Naive B cell (primary cell): ENCODE measurements at places on chromosomes 11 and 22.

DNA sequence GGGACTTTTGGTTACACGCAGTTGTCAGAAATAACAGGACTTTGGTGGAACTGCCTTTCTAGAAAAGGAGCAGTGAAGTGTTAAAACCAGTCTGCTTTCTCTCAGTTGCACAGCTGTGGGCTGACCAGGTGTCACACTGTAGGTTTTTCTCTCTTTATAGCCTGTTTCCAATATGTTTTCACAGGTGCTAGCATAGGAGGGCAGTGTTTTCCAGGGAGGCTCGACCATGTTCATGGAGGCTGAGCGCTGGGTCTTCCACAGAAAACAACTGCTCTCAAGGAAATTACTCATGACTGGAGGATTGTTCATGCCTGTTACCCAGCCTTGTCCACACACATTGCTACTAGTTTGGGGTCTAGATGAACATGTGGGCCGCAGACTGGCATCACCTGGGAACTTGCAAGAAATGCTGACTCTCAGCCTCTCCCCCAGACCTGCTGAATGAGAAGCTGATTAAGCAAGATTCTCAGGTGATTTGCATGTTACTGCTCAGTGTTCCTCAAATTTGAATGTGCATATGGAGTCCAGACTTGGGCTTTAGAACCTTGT, 157.7 kb downstream of the MAML2 start:
- DNase-seq, result peak; percentile 24

DNA sequence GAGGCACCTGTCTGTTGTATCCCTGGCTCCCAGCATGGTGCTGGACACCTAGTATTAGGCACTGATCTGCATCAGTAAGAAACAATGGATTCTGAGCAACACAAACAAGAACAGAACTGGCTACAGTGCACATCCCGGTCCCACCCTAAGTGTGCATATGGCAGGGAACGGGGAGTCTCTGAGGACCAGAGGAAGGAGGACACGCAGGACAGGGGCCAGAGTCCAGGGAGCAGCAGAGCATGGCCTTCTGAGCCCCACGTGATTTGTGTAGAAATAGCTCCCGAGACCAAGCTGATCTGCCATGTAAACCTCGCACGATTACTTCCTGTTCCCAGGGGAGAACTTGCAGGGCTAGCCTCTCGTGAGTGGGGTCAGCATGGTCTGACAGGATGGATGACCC, 12.7 kb upstream of the SNX32 start:
- no peak for DNase-seq

GRCh38 chr11:41201156-41201555, 258.3 kb downstream of the LRRC4C start:
- no peak for DNase-seq

DNA sequence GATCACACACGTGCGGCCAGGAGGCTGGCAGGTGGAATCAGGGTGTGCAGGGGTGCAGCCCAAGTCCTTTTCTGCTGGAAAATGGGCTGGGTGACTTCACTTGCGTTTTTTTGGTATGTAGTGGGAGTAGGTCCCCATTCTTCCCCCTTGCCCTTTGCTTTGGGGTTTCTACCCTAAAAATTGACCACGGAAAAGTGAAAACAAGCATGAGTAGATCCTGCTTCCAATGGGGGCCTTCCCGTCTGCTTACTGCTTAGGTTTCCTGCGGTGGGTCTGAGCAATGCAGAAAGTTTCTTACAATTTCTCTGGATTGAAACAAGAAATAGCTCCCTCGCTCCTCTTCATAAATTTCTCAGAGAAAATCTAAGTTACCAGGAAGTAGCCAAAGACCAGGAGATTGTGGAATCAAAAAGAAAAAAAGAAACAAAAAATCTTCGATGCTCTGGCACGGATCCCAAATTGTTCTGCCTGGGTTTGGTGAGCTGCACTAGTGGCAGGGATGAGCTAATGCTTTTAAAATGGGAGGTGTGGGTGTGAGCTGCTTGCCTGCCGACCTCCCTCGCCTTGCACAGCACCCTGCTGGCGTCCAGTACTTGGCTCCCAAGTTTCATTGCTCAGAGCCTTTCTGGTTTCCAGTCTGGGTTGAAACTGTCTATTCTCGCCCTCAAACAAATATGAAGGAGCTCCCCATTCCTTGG, 2.4 kb downstream of the TIMP3 start:
- DNase-seq, result no peak

DNA sequence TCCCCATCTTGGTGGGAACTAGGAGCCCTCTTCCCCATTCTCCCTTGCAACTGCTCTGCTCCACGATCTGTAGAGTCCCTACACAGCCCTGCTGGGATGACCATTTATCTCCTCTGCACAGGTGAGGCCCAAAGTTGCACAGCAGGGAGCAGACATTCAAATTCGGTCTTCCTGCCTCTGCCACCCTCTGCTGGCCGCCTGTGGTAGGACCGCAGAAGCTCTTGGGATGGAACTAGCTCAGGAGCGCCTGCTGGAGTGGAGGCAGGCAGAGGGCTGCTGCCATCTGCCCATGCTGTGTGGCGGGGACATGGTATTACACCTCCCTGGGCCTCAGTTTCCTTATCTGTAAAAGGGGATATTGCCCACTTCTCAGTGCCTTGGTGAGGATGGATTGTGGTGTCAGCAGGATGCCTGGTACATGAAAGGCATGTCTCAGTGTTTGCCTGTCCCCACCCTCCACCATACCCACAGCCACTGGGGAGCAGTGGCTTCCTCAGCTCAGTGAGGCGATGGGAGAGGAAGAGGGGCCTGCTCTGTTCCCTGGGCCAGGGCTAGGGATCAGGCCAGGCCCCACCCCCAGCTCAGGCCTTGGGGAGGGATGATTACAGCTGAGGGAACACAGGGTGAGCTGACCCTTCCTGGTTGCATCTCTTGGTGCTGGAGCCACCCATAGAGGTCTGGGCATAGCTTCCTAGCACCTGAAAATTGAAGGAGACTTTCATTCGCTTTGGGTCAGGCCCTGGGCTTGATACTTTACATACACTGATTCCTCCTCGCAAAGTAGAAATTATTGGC, 11.3 kb upstream of the OMP start:
- DNase-seq, result peak; percentile 63

GRCh38 chr22:47835726-47836125, 1073.3 kb downstream of the TBC1D22A start:
- DNase-seq, result no peak

DNA sequence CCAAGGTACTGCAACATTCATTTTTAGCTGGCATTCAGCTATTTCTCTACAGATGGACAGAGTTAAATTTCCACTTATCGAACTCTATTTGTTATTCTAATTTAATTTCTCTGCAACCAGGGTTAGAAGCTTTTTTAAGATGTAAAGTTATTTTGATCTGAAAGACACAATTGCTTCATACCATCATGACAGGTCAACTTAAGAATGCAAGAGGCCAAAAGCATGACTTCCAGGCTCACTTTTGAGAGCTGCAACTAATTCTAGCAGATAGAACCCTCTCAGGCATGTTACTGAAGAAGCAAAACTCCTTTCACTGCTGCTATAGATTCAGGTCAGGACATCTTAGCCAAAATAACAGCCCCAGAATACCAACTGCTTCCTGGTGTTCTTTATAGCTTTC, 86.5 kb upstream of the GALNT18 start:
- no peak for DNase-seq

DNA sequence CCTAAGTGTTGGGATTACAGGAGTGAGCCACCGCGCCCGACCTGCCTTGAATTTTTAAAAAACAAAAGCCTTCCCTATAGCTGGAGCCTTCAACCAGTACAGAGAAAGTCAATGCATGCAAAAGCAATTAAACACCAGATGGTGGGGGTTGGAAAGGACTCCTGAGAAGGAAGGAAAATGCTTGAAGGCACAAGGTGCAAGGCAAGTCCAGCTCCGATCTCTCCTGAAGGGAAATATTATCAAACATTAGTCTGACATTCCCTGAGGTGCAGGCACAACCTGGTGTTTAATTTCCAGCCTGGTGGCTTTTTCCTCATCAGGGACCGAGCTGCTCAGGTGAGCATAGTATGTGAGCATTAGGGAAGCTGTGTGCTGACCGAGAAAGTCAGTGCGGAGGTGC, 12.9 kb upstream of the RAPSN start:
- DNase-seq, result no peak

- no peak for DNase-seq
Measured at GRCh38 chr11:61832754-61833153, 4.7 kb downstream of the FADS2 start.

GRCh38 chr11:34302046-34302921, 55.5 kb downstream of the ABTB2 start:
- no peak for DNase-seq

GRCh38 chr11:17571431-17572358, 24.6 kb downstream of the OTOG start:
- no peak for DNase-seq

DNA sequence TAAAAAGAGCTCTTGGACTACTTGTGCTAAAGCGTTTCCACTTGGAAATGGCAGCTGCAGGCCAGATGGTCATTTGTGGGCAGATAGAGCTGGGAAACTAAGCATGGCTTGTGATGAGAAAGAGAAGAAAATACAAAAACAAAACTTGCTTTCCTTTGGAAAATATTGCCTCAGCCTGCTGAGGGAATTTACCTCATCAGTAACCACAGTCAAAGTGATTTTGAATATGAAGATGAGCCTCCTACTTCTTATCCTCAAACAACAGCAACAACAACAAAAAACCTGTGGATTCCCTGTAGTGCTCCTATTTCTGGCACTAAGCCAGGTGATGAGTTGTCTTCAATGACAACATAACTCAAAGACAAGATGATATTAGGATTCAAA, 62.7 kb upstream of the FIBIN start:
- DNase-seq, result no peak

DNA sequence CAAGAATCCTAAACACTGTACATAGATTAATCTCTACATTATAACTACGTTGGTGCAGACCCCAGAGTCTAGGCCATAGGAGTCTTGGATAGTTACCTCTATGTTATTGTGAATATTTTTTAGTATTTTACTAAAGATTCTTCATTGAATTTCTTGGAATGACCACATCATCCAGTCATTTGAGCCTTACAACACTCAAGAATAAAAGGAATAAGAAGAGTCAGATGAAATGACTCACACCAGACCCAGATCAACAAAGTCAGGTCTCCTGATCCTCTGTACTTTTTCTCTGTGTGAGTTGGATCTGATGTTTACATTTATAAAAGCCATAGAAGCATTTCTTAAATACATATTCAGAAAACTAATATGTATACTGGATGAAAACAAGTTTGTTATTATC, 179.2 kb upstream of the ARHGAP20 start:
- DNase-seq, result no peak

DNA sequence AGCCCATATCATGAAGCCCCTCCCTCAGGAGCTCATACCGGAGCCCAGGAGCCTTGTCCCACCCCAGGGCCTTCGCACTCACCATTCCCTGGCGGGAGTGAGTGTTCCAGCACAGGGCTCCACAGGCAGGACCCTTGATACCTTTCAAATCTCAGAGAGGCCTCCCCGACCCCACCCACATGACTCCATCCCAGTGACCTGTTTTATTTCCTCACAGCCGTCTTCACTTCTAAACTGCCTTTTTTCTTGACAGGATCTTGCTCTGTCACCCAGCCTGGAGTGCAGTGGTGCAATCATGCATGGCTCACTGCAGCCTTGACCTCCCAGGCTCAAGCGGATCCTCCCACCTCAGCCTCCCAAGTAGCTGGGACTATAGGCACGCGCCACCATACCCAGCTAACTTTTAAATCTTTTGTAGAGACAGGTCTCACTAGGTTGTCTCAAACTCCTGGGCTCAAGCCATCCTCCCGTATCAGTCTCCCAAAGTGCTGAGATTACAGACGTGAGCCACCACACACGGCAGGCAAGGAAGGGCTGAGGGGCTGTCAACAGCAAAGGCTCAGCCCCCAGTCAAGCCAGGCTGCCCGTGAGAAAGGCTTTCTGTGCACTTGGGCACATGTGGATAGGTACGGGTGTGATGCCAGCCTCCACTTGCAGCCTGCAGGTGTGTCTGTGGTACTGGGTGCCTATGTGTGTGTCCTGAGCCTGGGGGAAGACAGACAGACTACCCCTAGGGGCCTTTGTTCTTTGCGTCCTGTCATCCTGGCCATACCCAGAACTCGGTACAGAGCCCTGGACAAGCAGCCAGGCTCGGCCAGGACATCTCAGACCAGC, 9.3 kb downstream of the RPL3 start:
- no peak for DNase-seq

DNA sequence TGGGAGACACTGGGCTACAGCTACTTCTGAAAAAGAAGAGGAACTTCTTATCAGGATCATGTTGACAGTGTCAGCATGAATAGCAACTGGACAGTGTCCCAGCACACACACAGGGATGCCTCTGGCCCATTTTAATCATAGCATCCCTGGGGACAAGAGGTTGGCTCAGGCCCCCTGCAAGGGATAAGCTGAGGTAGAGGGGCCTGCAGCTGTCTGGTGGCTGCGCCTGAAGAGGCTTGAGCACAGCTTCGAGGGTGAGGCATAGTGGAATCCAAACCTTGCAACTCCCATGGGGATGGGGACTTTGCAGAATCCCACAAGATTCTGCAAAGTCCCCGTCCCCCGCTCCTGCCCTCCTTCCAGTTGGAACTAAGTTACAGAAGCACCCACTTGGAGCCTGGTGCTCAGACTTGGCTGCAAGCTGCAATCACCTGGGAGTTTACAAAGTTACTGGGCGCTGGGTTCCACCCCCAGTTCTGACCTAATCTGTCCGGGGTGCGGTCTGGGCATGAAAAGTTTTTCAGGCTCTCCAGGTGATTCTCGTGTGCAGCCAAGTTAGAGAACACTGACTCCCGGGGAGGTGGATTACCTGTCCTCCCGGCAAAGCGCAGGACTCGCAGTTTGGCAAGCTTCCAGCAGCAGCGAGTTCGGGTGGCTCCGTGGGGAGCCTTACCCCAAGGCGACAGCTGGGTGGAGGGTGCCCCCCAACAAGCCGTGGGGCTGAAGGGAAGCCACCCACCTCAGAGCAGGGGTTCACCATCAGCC, 16.0 kb upstream of the LINC01488 start:
- DNase-seq, result no peak

DNA sequence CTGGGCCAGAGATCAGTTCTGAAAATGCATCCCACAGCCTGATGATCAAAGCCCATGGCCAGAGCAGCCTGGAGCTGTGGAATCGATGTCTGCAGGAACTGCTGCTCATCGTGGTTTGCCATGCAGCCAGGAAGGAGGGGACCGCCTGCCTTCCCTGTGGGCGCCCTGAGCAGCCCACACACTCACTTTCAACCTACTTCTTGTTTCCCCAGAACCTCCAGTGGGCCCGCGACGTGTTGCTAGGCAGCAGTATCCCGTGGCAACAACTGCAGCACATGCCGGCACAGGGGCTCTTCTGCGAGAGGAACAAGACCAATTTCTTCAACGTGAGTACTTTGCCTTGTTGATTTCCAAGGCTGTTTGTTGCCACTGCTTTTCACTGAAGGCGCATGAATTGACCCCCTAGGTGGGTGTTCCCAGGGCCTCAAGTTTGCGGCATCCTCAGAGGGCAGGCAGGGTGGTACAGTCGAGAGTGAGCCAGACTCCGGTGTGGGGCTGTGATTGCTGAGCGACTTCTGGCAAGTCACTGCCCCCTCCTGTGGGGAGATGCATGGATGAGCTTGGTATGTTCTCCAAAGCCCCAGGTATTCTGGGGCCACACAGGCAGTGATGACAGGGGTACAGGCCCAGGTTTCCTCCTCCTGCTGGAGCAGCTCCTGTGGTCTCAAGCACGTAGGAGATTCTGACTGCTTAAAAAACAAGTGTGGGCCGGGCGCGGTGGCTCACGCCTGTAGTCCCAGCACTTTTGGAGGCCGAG, 47.0 kb upstream of the SUSD2 start:
- DNase-seq, result peak; percentile 71
